Cardiac atrium fibroblast (primary cell): ENCODE measurements at places on chromosomes 4 and X. TPM values are rescaled to one million over a fixed set of nuclear protein-coding genes. Genes with fewer than 3 reads are reported as not detected.

The SEPSECS gene
- 2.8 and 6.1 TPM in 2 replicates for total RNA-seq

The TBC1D19 gene
- total RNA-seq, result 4.2 and 10.9 TPM in 2 replicates

The ANK2 gene
- 40.3 and 69.9 TPM in 2 replicates for total RNA-seq

The LGI2 gene
- total RNA-seq, result 0.81 TPM in 1 of 2 replicates, not detected in the other

The TLL1 gene
- under 0.01 and 0.16 TPM in 2 replicates for total RNA-seq

The CSAG1 gene
- total RNA-seq, result not detected in 2 replicates

The TAF7L gene
- total RNA-seq, result not detected in 2 replicates

The FAM200B gene
- 9.4 and 36.6 TPM in 2 replicates for total RNA-seq

The TSPAN7 gene
- 0.18 and 1.5 TPM in 2 replicates for total RNA-seq

The RIPPLY1 gene
- total RNA-seq, result not detected in 2 replicates

The NUDT11 gene
- total RNA-seq, result 5.5 and 8.3 TPM in 2 replicates

The GABRB1 gene
- not detected in 2 replicates for total RNA-seq

The SHROOM3 gene
- total RNA-seq, result 5.1 and 8.9 TPM in 2 replicates

The CAMK2D gene
- total RNA-seq, result 147 and 150 TPM in 2 replicates

The PWWP3B gene
- total RNA-seq, result 0.18 and 0.81 TPM in 2 replicates

The GPR119 gene
- total RNA-seq, result not detected in 2 replicates

The FABP2 gene
- total RNA-seq, result not detected in 2 replicates

The FGFR3 gene
- total RNA-seq, result 1.8 and 3.4 TPM in 2 replicates

The PDE6B gene
- 0.81 and 14.8 TPM in 2 replicates for total RNA-seq

The GAGE12H gene
- total RNA-seq, result not detected in 2 replicates

The NRK gene
- total RNA-seq, result 4.7 and 9.6 TPM in 2 replicates

The RAB9B gene
- total RNA-seq, result 0.36 and 2.4 TPM in 2 replicates

The SLC9B2 gene
- total RNA-seq, result 16.8 and 17.9 TPM in 2 replicates

The JCHAIN gene
- not detected in 2 replicates for total RNA-seq

The ASB5 gene
- not detected in 2 replicates for total RNA-seq

The BMX gene
- total RNA-seq, result 2.9 and 4.4 TPM in 2 replicates

The NLGN4X gene
- total RNA-seq, result 0.18 and 0.49 TPM in 2 replicates

The KLF8 gene
- total RNA-seq, result 1.4 and 2.1 TPM in 2 replicates

The SASH3 gene
- total RNA-seq, result not detected in 2 replicates

The DOCK11 gene
- total RNA-seq, result 17.5 and 18.3 TPM in 2 replicates

The ITGB1BP2 gene
- total RNA-seq, result 1.3 TPM in 1 of 2 replicates, not detected in the other

The ALB gene
- total RNA-seq, result not detected in 2 replicates

The MAOA gene
- 230 and 236 TPM in 2 replicates for total RNA-seq

The DIAPH2 gene
- total RNA-seq, result 16.7 and 18.1 TPM in 2 replicates

The PRDM5 gene
- total RNA-seq, result 3.8 and 7.6 TPM in 2 replicates

The GAR1 gene
- total RNA-seq, result 4.9 and 6.7 TPM in 2 replicates

The SHROOM4 gene
- total RNA-seq, result 2.2 and 3.6 TPM in 2 replicates

The XAGE2 gene
- not detected in 2 replicates for total RNA-seq

The CXCL8 gene
- 343 and 870 TPM in 2 replicates for total RNA-seq

The FOXR2 gene
- total RNA-seq, result not detected in 2 replicates

The GIMD1 gene
- total RNA-seq, result not detected in 2 replicates

The GCNA gene
- 0.54 and 0.81 TPM in 2 replicates for total RNA-seq

The HMGB3 gene
- 4.5 and 10.5 TPM in 2 replicates for total RNA-seq

The ADH7 gene
- total RNA-seq, result not detected in 2 replicates
